Amniotic stem cell (primary cell): ENCODE measurements at places on chromosomes 3 and 15.

DNA sequence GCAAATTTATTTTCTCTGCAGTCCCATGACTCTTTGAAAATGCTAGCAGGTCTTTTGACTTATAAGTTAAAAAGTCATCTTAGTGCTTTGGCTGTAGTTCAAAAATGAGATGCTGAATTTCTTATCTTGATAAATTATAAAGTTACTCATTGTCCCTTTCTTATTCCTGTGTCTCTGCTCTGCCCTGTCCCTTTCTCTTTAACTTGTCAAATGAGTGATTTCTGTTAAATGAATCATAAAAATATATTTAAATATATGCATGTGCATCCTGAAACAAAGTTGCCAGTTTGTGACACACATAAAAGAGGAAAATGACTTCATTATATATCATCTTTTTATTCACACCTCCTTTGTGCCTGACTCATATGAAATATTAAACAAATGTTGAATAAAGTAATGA, 1097.3 kb upstream of the EPHA6 start:
- DNase-seq: no peak

- no peak for DNase-seq
Measured at GRCh38 chr3:184466413-184466960, 86.6 kb downstream of the CHRD start.

DNA sequence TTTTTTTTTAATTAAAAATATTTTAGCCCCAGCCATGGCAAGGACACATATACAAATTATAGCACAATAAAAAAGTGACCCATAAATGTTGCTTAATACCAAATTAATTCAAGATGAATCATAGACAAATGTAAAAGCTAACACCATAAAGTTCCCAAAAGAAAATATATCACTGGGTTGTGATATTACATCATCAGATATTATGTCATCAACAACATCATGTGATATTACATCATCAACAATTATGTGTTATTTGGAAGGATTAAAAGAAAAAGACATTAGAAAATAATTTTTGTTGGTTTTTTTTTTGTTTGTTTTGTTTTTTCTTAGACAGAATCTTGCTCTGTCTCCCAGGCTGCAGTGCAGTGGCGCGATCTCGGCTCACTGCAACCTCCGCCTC, 34.5 kb upstream of the ABHD10 start:
- DNase-seq: no peak

- DNase-seq: no peak
Measured at GRCh38 chr3:182618981-182619591, 174.2 kb upstream of the ATP11B start.

- DNase-seq: no peak
Measured at GRCh38 chr3:9617056-9617455, 32.2 kb upstream of the MTMR14 start.

GRCh38 chr3:48966876-48967361, 23.1 kb upstream of the P4HTM start:
- DNase-seq: no peak

DNA sequence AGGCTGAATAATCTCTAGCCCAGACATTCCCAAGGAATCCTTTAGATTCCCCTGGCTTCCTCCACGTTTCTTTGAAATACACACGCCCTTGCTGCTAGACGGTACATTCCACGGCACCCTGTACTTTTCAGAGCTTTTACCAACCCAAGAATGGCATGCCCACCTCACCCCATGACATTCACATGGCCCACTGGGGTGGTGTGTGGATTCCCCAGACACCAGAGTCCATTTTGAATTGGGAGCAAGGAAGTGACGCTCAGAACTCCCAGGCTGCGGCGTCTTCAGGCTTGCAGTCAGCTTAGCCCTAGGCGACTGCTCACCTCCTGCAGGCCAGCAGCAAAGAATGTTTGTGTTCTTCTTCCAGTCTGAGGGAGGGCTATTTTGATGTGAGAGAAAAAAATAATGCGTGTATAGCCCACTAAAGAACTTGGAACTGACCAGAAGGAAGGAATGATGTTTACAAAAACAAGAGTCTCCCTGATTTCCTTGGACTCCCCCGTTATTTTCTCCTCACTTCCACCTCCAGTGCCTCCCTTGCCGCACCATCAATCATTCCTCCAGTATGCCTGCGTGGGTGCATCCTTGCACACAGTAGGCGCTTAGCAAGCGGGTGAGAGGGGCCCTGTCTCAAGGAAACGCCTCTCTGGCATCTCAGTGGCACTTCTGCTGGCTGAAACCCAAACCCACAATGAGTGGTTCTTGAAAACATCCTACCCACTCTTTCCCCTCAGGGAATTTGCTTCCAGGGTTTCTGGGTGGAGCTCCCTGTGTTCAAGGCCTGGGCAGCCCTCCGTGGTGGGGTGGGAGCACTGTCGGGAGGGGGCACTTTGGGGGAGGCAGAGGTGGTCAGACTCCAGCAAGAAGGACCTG, 59.9 kb downstream of the SMAD6 start:
- DNase-seq: no peak

DNA sequence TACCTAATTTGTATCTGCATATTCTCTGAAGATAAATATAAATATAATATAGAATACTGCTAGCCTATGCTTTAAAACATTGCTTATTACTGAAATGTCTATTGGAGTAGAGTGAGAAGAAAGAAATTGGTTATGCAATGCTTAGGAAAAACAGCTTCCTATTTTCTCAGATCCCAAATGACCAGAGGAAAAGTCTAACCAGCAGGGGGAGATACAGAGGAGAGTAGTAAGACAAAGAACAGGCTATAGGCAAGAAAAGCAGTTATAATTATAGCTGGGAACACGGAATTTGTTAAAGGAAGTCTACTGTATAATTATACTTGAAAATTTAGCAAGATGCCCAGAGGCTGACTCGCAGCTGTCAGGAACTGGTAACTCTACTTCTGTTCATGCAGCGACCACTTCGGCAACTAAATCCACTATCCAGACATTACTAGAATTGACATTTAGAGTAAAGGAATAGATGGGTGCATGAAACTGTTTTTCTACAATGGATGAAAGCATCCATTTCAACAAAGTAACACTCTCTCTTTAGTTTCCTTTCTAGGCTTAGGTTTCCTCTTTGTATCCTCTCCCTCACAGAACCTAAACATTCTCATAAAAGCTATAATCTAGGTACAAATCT, 97.2 kb downstream of the TBC1D5 start:
- DNase-seq: peak; percentile 53

DNA sequence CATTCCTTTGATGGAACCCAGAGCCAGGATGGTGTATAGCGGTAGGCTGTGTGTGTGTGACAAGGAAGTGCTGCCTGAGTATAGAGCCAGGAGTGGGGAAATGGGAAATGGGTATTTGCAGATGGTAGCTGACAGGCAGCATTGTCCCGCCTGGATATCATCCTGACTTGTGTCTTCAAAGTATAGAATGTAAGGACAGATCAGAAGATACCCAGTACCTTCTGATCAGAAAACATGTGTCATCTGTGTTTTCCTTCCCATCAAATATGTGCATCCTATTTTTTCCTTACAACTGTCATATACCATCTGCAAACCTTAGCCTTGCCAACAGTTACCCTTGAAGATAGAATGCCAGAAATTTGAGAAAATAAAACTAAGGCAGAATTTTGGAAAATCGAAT, 146.2 kb upstream of the CBLB start:
- DNase-seq: no peak

DNA sequence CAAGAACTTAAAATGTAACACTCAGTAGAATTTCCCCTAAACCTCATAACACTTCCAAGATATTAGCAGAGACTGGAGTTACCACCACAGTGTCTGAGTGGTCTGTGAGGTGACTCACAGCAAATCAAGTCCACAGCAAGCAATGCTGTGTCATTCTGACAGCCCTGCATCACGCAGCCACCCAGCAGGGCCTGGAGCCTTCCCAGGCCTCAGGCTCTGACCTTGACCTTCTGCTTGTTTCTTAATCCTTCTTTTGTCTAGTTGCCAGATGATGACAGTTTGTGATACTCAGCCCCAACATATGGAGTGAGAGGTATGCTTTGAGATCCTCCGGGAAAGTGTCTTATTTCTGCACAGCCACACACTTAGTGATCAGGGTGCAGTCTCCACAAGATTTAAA, 82.5 kb downstream of the TOP2B start:
- no peak for DNase-seq

DNA sequence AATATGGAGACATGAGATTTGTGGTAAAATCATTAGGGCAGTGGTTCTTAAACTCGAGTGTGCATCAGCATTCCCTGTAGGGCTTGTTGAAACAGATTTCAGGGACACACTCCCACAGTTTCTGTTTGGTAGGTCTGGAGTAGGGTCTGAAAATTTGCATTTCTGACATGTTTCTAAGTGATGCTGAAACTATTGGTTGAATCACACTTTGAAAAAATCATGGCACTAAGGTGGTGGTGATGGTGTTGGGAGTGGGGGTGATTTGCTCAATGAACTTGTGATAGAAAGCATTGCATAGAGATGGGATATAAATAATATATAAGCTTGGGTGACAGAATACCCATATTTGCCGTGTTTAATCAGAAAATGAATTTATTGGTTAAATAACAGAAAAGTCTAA, 11.3 kb downstream of the MITF start:
- no peak for DNase-seq

- no peak for DNase-seq
Measured at GRCh38 chr15:29083161-29083560, 186.5 kb downstream of the NSMCE3 start.

DNA sequence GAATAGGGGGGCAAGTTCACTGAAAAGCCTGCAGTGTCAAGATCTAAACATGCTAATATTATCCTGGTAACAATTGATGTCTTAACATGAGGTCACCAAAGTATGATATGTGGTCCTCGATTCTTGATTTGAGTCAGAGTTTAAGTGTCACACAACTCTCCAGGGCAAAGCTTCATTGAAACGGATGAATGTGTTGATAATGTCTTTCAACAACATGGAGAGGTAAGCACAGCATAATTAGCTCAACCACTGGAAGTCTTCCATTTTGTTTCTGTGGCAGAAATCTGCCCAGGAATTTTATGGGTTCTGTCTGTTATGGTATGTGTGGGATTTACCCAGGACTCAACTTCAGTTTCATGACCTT, 591.5 kb downstream of the ZNF385D start:
- DNase-seq: no peak

DNA sequence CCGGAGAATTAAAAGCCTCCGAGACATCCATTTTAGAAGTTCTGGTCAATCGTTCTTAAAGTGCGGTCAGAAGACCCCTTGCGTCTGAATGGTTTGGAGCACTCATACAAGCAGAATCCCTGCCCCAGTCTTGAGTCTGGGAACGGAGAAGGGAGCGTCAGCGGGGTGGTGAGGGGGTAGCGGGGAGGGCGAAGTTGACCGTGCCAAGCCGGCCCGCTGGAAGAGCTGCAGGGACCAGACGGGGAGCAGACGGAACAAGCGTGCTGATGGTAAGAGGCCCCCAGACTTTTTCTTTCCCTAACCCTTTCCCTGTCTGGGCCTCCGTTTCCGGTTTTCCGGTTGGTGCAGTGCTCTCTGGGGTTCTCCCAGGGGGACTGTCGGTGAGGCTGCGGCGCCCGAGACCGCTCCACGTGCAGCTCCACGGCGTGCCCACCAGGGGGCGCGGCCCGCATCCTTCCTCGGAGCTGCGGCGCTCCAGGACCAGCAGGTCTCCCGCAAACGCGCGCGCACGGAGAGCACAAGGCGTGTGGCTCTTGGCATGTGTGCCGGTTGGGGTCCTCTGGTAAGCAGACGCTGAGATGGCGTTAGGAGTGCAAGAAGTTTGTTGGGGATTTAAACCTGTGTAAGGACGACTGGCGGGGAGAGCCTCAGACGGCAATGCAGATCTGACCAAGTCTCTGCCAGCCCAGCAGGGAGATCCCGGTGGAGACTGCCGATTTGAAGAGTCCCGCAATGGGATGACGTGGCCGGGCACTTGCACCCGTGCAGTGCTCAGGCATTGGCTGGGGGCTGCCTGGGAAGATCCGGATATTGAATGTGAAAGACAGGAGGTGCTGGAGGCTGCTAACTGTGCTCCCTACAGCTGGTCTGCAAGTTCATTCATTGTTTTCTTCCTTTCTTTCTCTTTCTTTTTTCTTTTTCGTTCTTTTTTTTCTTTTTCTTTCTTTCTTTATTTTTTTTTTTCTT, 19.2 kb upstream of the CORO2B start:
- peak; percentile 47 for DNase-seq

- DNase-seq: peak; percentile 53
Measured at GRCh38 chr3:28916713-28917499, 364.0 kb upstream of the RBMS3 start.

DNA sequence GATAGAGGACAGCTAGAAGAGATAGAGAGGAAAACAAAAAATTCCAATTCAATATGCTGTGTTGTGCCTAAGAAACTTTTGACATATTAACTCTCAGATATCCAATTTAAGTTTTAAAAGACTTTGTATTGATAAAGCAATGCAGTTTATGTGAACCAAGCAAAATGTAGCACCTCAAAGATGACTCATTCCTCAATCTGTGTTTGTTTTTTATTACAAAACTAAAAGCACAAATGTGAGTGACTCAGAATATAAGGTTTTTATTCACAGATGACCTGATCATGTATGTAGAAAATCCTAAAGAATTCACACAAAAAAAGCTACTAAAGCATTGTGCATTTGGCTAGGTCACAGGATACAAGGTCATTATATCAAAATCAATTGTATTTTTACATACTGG, 11.1 kb downstream of the HCLS1 start:
- DNase-seq: no peak

- DNase-seq: no peak
Measured at GRCh38 chr15:99485153-99485961, 80.4 kb upstream of the MEF2A start.

- DNase-seq: no peak
Measured at GRCh38 chr15:81419332-81419943, 45.4 kb upstream of the TMC3 start.

- no peak for DNase-seq
Measured at GRCh38 chr15:58444056-58444455, 12.3 kb downstream of the LIPC start.

DNA sequence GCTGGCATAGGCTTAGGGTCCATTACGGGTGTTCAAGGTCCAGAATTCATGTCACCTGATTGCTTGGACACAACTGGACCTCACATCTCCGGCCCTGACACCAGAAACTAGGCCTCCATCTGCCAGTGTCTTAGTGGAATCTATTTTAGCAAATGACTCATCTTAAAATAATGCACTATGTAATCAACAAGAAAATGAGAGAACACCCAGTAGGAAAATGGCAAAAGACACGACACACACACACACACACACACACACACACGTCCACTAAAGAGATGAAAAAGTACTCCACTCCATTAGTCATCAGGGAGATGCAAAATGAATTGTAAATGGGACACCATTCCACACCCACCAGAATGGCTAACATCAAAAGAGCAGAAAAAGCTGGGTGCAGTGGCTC, 11.2 kb downstream of the APBA2 start:
- peak; percentile 62 for DNase-seq

DNA sequence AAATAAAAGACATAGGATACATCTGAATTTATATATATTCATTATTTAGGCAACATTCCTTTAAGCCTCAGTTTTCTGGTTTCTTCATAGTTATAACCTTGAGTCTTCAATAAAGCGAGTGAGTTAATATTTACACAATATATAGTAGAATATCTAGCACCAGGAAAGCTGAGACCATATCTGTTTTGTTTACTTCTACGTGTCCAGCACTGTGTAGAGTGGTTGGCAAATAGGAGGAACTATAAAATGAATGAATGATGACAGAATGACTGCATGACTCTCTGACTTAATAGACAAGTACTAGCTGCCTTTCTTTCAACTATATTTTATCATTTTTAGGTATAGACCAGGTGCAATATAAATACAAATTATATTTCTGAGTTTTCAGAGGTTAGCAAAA, 197.8 kb upstream of the RBMS3 start:
- DNase-seq: no peak

GRCh38 chr3:167102071-167102470, 278.0 kb downstream of the ZBBX start:
- no peak for DNase-seq
